ENCODE measurements at places on chromosomes 13 and 19.

GRCh38 chr19:55118401-55118991 is 1.1 kb upstream of the PPP1R12C start:
- DNase-seq: no peak

- no peak for DNase-seq
Observed at GRCh38 chr13:102799426-102800144, 666 bp downstream of the BIVM start.

DNA sequence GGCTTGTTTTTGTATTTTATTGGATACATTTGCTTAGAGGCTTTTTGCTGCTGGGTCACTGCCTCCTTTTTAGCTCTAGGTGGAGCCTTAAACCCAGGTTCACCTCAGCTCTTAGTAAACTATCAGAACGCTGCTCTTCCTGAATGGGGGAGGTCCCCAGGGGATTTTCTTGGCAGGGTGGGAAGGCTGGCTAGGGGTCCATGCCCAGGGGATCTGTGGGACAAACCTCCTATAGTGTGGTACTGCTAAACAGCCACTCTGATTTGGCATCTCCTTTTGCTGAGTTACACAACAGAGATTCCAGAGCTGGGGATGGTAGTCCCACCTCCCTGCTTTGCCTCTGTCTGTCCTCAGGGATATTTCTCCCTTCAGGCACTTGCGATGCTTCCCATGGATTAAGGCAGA is 204.9 kb downstream of the ZIC5 start:
- no peak for DNase-seq

GRCh38 chr13:30757026-30757742 is 21.8 kb downstream of the ALOX5AP start:
- DNase-seq: no peak

DNA sequence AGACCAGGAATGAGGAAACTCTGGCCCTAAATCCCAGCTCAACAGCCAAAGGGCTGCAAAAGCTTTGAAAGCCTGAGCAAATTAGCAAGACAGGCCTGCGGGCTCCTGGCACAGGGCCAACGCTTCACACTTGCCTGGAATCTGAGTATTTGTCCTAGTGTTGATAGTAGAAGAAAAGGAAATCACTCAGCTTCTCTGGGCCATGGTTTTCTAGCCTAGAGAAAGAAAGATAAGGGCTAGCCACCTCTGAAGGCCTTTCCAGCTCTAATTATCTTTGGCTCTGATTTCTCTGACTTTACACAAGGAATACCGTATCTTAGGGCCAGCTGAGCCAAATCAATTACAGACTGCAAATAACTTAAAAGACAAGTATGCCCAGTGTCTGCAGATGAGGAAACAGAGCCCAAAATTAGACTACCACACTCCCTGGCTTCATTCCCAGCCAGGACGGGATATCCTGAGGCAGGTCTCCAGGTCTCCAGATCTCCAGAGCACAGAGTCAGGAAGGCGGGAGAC is 69.6 kb downstream of the STK24 start:
- DNase-seq: no peak

DNA sequence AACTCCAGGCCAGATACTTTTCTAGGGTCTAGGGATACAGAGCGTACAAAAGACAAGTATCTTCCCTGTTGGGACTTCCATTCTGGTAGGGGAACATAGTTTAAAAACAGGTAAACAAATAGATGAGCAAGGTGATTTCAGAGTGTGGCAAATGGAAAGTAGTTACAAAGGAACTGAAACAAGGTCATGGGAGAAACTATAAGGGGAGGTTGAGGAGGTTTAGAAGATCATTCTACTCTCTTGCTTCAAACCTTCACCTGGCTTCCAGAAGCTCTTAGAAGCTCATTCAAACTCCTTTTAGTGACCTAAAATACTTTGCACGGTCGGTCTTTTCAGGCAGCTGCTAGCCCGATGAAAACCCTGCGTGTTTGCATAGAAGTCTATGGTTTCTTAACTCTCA is 9.1 kb downstream of the FFAR2 start:
- DNase-seq: no peak

DNA sequence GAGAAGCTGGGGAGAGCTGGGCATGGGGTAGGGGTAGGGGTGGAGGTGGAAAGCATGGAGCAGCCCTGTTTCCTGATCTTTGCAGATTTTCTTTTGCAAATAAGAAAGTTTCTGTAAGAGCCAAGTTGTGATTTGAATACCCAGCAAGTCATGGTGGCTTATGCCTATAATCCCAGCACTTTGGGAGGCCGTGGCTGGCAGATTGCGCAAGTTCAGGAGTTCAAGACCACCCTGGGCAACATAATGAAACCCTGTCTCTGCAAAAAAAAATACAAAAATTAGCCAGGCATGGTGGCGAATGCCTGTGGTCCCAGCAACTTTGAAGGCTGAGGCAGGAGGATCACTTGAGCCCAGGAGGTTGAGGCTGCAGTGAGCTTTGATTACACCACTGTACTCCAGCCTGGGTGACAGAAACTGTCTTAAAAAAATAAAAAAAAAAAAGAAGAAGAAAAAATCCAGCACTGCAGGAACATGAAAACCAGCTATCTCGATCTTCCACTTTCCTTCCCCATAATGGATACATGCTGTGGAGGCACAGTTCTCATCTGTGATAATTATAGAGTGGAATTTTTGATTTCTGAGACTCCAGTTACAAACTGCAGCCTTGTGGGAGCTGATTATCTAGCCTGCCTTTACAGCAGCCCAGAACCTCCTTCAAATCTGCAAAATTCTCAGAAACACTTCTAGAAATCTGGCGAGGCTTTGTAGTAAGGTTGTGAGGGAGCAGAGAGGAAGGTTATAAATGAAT is 12.1 kb upstream of the TEX26 start:
- DNase-seq: no peak

DNA sequence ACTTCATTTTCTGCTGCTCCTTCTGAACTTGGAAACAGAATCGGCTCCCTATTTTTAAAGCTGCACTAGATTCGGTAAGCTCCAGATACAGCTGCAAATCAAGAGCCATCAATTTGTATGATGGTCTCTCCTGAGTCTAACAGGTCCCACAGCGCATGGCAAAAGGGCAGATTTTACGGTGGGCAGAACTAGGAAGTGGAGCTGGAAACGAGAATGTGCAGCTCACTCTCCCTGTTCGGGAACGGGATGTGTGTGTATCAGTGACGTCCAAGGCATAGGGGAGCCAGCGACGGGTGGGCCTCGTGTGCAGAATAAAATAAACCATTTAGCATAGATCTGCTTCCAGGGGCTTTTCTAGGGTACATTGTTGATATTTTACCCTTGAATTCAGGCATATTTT is 74.2 kb downstream of the COL4A1 start:
- no peak for DNase-seq

Measured in KG1 (cell line).